ENCODE measurements at places on chromosomes 3 and 15.
A peak's percentile ranks its signal among the peaks of the same experiment; 100 is the strongest.

- no peak for DNase-seq
Observed at GRCh38 chr3:161305095-161305991, 66.0 kb downstream of the SPTSSB start.

DNA sequence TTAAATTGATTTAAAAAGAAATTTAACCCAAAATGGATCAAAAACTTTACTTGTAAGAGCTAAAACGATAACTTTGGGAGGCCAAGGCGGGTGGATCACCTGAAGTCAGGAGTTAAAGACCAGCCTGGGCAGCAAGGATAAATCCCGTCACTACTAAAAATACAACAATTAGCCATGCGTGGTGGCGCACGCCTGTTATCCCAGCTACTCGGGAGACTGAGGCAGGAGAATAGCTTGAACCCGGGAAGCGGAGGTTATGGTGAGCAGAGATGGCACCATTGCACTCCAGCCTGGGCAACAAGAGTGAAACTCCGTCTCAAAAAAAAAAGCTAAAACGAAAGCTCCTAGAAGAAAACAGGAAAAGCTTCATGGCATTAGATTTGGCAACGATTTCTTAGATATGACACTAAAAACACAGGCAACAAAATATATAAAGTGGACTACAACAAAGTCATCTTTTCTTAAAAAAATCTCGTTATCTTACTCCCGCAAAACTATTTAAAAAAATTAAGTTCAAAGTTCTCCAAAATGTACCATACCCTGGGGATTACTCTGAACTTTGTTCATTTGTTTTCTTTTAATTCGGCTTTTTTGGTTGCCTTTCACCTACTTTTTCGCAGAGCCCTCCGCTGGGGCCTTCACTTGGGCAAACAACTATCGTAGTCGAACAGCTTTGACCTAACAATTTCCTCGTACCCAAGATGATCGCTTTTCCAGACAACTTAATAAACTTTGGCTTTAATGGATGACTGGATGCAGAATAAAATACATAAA, 2.9 kb downstream of the HDDC3 start:
- DNase-seq = no peak

DNA sequence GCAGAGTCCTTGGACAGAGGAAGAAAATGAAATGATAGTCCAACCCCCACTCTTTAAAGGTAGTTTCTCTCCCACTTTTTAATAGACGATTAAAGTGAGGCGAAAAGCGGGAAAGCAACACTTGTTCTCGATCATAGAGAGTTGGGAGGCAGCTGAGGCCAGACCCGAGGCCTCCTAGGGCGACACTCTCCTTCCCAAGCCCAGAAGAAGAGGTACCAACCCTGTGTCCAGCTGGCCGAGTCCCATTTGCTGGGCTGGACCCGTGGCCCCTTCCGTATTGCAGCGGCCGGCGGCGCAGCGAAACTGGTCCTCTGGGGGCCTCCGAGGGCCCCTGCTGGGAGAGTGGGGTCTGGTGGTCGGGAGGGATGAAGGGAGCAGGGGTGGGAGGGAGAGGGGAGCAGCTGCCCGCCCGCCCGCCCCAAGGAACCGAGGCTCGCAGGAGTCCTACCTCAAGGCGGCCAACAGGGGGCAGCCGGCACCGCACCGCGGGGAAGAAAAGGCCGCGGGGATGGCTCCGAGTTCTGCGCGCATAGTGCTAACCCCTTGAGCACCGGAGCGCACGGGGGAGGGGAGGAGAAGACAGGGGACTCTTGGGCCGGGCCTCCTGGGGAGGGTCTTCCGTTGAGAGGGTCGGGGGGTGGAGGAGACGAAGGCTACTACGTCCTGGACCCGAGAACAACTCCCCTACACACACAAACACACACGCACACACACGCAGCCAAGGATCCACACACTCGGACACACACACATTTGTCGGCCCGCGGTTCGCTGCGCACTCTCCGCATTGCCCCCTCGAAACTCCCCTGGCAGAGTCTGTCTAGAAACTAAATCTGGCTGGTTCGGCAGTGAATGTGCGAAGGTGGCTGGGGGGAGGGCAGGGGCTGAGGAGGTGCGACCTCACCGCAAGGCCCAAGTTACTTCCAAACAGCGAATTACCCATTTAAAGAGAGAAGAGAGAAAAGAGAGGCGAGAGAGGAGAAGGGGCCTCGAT, 2.0 kb downstream of the WNT5A start:
- peak; percentile 61 for DNase-seq

DNA sequence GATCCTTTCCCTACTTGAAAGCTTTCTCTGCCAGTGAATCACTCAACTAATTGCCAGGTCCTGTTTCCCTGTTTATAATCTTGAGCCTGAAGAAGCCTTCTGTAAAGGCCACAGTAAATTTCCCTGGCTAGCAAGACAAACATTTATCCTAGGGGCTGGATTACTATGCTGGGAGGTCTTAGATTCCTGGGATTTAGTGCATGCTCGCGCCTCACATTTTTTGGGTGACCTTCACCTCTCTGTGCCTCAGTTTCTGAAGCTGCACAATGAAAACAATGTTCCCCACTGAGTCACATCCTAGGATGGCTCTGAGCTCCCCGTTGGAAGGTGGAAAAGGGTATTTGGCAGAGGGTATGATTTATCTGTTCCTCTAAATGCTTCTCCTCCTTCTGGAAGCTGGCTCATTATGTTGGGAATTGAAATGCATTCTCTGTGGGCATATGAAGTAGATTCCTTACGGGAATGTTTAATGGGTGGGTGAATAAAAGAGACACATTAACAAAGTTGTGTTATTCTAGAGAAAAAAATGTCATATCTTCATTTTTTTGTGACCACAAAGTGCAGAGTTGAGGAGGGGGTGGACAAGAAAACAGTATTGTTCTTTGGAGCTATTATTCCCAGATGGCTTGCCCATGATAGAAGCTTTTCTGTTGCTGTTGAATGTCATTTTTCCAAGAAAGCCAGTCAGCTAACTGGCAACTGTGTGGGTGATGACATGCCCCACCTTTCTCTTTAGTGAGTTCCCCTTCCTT, 32.4 kb downstream of the LSM3 start:
- DNase-seq = peak; percentile 3

- DNase-seq = no peak
Observed at GRCh38 chr15:68279779-68280753, 2.5 kb downstream of the FEM1B start.

GRCh38 chr15:27260523-27260922, 289.5 kb downstream of the GABRG3 start:
- no peak for DNase-seq

DNA sequence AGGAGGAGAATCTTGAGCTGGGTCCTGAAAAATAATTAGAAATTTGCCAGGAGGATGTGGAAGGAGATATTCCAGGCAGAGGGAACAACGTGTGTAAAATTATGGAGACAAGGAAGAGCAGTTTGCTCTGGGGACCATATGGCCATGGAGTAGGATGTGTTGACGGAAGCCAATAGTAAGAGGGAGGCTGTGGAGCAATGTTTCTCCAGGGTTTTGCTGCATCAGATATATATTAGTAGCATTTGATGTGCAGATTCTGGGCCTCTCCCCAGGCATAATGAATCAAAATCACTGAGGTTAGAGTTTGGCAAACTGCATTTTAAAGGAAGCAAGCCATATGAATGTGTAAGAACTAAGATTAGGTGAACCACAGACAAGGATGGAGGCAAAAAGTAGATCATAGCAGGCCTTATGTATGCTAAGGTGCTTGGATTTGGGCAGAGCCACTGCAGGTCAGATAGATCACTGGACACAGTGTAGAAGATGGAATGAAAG, 192.9 kb upstream of the IL12A start:
- DNase-seq = no peak

- no peak for DNase-seq
Observed at GRCh38 chr3:40287248-40287647, 22.3 kb upstream of the EIF1B start.

- DNase-seq = no peak
Observed at GRCh38 chr3:172454180-172454579, 5.9 kb upstream of the GHSR start.

DNA sequence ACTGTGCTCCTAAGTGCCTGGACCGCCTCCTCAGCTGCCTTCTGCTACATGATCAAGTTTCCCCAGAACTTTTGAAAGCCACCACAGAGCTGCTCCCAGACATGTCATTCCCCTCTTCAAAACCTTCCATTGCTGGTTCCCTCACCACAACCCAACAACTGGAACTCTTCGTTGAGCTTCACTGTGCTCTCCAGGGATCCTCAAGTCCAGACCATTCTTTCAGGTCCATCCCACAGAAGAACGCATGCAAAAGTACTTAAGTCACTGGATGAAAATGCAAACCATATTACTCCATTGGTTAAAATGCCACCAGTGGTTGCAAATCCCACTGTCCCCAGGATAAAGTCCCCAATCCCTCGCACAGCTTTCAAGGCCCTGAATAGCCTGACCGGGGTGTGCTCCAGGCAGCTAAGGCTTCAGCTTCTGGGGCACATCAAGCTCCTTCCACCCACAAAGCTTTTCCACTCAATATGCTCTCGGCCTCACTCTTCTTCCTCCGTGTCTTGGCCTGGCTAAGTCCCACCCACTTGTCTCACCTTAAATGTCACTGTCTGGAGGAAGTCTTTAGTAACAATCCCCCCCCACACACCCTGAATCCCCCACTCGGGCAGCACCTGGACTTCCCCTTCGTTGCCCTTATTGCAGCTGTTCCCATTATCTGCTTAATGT, 84.8 kb downstream of the XXYLT1 start:
- no peak for DNase-seq

DNA sequence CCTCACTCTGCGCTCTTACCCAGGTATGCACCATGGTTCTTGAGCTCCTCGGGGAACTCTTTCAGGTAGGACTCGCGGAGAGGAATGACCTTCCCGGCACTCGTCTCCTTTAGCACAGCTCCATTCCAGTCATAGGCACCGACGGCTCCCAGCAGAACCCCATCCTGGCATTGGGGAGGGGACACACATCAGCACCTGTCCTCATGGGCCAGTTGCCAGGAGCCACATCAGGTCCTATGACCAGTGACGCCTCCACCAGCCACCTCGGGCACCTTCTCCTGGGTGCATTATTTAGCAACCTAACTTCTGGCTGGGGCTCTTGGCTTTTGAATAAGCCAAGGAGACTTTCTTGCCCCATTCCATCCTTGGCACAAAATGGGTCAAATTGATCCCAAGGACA, 61.9 kb downstream of the FEM1B start:
- no peak for DNase-seq

GRCh38 chr3:49717959-49718857, 1.3 kb downstream of the AMIGO3 start:
- no peak for DNase-seq

DNA sequence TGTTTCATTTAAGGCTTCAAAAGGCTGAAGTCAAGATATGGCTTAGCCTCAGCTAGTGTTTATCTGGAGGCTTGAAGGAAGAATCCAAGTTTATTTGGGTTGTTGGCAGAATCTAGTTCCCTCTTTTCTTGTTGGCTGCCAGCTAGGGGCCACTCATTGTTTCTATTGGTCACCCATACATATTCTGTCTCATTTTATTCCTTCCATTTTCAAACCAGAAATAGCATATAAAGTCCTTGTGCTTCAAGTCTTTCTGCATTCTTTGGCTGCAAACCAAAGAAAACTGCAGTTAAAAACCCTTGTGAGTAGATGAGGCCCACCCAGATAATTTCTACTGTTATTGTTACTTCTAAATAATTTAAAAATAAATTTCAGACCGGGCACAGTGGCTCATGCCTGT, 301.7 kb downstream of the OXSM start:
- no peak for DNase-seq

- no peak for DNase-seq
Observed at GRCh38 chr3:18122264-18122663, 302.9 kb downstream of the SATB1 start.

DNA sequence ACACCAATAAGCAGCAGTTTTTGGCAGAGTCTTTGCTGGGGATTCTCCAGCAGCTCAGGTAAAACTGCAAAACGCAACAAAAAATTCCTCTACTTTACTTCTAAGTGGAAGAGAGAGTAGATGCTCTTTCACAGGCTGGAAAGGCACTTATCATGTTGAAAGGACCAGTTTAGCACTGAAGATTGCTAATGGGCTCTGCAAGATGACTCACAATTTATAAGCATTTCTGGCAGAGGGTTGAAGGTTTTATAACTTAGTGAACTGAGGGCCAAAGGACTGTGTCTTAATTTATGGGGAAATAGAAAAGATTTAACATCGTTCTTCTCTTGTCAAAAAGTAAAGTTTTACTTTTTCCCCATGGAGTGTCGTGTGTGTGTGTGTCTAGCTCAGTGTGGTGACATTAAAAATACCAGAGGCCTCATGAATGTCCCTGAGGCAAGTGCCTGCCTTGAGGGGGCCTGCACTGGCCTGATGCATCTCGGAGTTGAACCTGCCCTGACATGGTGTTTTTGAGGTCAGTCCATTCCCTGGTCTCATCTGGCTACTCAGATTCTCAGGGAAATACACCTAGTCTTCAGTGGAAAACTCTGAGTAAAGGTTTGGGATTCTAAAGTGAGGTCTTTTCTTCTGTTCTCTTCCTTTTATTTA, 1092.0 kb downstream of the NAALADL2 start:
- no peak for DNase-seq

GRCh38 chr3:124577494-124578167, 152.6 kb upstream of the UMPS start:
- DNase-seq = no peak

DNA sequence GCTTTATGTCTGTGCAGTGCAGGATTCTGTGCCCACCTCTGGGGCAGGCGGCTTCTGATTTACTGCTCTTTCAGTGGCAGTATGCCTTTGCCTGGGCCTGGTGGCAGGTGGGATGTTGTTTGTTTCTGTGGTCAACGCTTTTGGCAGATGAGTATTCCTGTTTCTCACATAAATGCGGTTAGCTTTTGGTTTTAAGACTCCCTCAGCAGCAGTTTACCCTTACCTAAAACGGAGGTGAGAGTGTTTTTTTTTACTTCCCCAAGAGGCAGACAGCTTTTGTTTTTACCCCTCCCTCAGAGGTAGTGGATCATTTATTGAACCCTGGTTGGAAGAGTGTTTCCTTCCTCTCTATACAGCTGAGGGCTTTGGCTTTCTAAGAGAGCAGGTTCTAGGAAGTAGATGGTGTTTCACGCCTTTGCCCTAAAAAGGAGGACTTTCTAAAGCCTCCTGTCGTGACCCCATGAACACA, 134.1 kb upstream of the PLSCR5 start:
- no peak for DNase-seq

GRCh38 chr15:100785181-100786138, 94.2 kb upstream of the ALDH1A3 start:
- no peak for DNase-seq

DNA sequence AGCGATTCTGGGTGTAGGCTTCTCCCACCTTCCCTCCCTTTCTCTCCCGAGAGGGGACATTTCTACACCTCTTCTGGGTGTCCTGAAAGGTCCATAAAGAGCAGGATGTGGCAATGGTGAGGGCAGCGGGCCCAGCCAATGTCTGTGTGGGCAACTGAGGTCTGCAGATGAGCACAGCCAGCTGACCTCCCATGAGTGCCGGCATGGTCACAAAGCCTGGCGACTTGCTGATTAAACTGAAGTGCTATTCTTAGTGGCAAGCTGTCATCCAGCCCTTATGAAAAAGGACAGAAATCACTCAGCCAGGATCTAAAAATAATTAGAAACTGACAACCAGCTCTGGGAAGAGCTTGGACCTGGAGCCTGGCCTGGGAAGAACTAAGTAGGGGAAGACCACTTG, 124.3 kb upstream of the RGMA start:
- no peak for DNase-seq

DNA sequence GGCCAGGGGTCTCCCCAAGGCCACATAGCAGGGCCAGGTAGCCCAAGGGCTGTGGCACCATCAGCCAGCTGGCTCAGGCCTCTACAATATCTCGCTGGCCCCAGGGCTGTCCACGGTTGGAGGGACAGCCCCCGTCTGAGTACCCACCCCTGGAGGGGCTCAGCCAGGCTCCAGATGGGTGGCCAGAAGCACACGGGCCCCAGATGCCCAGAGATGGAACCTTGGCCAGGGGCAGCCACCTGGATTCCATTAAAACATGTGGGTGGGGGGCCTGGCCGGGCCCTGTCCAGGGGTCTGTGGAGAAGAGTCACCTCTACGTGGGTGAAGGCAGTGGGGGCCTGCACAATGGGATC, 8.4 kb downstream of the CSPG4 start:
- DNase-seq = no peak
